ENCODE measurements at places on chromosomes 3 and 15.

- no peak for ATAC-seq
Measured at GRCh38 chr3:28905798-28906197, 375.1 kb upstream of the RBMS3 start.

GRCh38 chr15:82003916-82004315 lies 41.9 kb downstream of the MEX3B start:
- no peak for ATAC-seq

DNA sequence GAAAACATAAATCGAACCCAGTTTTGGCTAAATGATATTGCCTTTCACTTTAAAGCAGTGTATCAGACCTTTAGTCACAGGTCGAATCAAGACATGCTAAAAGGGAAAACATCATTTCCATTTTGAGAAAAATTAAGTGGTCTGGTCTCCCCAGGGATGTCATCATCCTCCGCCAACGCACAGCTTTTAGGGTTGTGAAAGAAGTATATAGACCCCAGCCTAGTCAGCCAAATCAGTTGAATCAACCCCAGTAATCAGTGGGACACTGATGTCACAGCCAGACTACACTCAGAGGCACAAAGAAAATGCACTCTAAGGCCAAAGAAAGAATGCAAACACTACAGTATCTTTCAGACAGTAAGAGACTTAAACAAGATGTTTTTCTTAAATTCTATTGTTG lies 187.4 kb downstream of the ZIC4 start:
- no peak for ATAC-seq

DNA sequence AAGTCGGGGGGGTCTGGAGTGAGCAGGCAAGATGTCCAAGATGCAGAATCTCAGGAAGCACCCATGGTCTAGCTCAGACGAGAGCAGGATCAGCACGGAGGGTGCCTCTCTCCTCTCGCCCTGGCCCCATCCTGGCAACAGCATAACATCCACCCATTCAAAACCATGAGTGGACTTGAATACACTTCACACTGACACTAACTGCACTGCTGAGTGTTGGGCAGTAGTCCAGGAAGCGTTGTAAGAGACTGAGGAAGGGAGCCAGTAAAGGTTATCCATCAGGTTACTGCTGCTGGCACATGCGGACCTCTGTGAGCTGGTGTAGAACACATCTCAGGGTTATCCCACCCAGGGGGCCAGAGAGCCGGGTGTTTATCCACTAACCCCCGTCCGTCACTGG lies 131.0 kb upstream of the TOPAZ1 start:
- ATAC-seq: no peak

- ATAC-seq: no peak
Measured at GRCh38 chr3:141904203-141904602, 27.8 kb downstream of the ATP1B3 start.

DNA sequence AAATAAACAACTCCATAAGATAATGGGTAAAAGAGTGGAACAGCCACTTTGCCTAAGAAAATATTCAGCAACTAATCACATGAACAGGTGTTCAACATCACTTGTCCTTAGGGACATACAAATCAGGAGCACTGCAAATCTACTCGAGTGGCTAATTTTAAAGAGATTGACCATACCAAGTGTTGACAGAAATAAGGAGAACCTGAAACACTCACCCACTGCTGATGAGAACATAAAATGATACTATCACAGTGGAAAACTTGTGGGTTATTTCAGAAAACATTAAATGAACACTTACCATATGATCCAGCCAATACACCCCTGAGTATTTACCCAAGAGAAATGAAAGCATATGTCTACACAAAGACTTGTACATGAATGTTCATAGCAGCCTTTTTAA lies 70.5 kb downstream of the GABRB3 start:
- no peak for ATAC-seq

All from gastroesophageal sphincter (tissue), 4 donors.